ENCODE measurements at places on chromosomes 12 and 14. TPM values are rescaled to one million over a fixed set of nuclear protein-coding genes. Genes with fewer than 3 reads are reported as not detected.

GRCh38 chr14:76868454-76869170 is 42.4 kb downstream of the LRRC74A start:
- 0 out of 2 replicates have a peak, but pooled peaks cover 12% of the 10 kb centered on the region for H3K27me3 ChIP-seq
- H3K4me3 ChIP-seq: no peak overlapping the region
- no peaks in the 10 kb centered on the region for H3K4me1 ChIP-seq
- DNase-seq: no peak
- H3K36me3 ChIP-seq: no peaks in the 10 kb centered on the region

- peaks cover 18% of the 10 kb centered on the region for H3K4me1 ChIP-seq
- H3K27ac ChIP-seq: peak overlapping the region; percentile 98
- peak overlapping the region; percentile 65 for H3K4me3 ChIP-seq
- peaks cover 50% of the 10 kb centered on the region for H3K36me3 ChIP-seq
Observed at GRCh38 chr14:69398818-69399210, 322 bp downstream of the SLC39A9 start.

DNA sequence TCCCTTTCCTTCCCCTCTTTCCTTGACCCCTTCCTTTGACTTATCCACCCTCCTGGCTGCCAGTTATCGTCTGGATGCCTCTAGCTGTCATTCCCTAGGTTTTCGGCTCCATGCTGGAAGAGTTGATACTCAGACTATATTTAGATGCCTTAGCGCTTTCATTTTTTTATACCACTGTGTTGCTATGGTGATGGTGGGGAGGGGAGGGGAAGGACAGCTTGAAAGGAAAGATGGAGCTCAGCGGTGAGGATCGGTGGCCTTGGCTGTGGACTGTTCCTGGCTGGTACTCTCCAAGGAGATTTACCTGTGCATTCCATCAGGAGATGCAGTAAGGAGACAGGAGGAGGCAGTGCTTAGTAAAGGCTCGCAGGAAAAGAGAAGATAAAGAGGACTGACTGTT is 108.7 kb downstream of the SLC8A3 start:
- no peaks in the 10 kb centered on the region for H3K36me3 ChIP-seq
- no peak for DNase-seq
- no peak overlapping the region for H3K4me3 ChIP-seq
- H3K4me1 ChIP-seq: no peaks in the 10 kb centered on the region
- H3K27me3 ChIP-seq: no peaks in the 10 kb centered on the region
- H3K27ac ChIP-seq: no peak overlapping the region

DNA sequence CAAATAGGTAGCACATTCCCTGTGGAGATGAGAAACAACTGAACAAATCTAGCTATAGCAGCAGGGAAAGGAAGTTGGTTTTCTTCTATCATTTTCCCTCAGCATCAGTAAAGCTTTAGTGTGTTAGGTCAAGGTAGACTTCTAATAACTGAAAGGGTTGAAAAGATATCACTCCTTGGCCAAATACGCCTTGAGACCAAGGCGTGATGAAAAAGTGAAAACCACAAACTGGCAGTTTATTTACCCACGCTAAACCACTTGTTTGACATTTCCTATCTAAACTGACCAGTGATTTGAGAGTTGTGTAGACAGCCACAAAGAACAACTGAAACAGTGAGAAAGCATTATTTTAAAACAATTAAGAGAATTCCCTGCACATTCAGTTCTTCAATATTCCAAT is 99.6 kb upstream of the SOX5 start:
- no peaks in the 10 kb centered on the region for H3K27me3 ChIP-seq
- H3K4me3 ChIP-seq: no peak overlapping the region
- no peak overlapping the region for H3K27ac ChIP-seq
- H3K36me3 ChIP-seq: no peaks in the 10 kb centered on the region
- peaks cover 9% of the 10 kb centered on the region for H3K4me1 ChIP-seq

DNA sequence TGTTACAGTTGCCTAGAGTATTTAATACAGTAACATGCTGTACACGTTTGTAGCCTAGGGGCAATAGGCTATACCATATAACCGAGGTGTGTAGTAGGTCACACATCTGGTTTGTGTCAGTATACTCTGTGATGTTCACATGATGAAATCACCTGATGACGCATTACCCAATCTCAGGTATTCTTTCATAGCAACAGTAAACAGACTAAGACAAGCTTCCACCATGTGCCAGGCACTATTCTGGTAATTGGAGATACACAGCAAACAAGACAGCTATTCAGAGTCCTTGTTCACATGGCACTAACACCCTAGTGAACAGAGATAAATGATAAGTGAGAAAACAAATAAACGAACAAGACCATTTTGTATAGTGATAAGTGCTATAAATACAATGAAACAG is 3.8 kb upstream of the PDE3A start:
- peaks cover 7% of the 10 kb centered on the region for H3K4me1 ChIP-seq
- peaks cover 7% of the 10 kb centered on the region for H3K27me3 ChIP-seq
- DNase-seq: no peak
- no peaks in the 10 kb centered on the region for H3K36me3 ChIP-seq

DNA sequence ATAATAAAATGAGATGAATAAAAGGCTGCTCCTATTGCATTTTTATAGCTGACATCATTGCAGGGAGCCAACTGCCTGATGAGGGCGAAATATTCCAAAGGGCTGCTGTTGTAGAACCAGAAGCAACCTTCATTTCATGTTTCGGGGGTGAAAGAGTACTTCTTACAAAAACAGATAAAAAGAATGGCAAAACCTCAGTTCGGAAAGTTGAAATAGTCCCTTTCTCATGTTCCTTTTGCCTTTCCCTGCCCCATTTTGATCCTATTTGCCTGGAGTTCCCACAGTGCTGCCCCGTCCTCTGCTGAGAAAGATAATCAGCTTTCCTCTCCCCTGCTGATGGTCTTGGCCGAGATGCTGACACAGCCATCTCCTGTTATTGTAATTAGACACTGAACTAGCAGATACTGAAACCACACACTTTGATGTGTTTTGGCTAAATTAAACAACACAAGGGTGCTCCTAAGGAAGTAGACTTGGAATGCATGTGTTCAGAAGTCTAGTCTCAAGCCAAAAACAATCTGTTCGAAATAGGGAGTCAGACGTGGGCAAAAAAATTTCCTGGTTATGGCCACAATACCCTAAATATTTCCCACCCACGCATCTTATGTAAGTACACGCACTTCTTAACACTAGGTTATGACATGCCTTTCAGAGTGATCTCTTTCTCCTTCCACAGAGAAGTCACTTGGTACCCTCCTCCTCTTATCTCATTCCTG is 117.2 kb downstream of the PPM1H start:
- no peaks in the 10 kb centered on the region for H3K36me3 ChIP-seq
- H3K27ac ChIP-seq: peak overlapping the region; percentile 49
- H3K27me3 ChIP-seq: no peaks in the 10 kb centered on the region
- H3K4me3 ChIP-seq: peak overlapping the region; percentile 23
- DNase-seq: peak; percentile 70

GRCh38 chr14:27863166-27863565 is 903.4 kb upstream of the FOXG1 start:
- no peak overlapping the region for H3K4me3 ChIP-seq
- no peaks in the 10 kb centered on the region for H3K27me3 ChIP-seq
- no peaks in the 10 kb centered on the region for H3K4me1 ChIP-seq
- no peak for DNase-seq
- no peak overlapping the region for H3K27ac ChIP-seq

GRCh38 chr14:91098591-91098990 is 15.3 kb upstream of the DGLUCY start:
- H3K4me3 ChIP-seq: no peak overlapping the region
- H3K27me3 ChIP-seq: no peaks in the 10 kb centered on the region
- H3K36me3 ChIP-seq: no peaks in the 10 kb centered on the region

GRCh38 chr12:92261071-92261470 is 115.4 kb upstream of the BTG1 start:
- peaks cover 11% of the 10 kb centered on the region for H3K4me1 ChIP-seq
- no peak overlapping the region for H3K4me3 ChIP-seq
- DNase-seq: no peak
- no peaks in the 10 kb centered on the region for H3K36me3 ChIP-seq
- H3K27ac ChIP-seq: no peak overlapping the region

DNA sequence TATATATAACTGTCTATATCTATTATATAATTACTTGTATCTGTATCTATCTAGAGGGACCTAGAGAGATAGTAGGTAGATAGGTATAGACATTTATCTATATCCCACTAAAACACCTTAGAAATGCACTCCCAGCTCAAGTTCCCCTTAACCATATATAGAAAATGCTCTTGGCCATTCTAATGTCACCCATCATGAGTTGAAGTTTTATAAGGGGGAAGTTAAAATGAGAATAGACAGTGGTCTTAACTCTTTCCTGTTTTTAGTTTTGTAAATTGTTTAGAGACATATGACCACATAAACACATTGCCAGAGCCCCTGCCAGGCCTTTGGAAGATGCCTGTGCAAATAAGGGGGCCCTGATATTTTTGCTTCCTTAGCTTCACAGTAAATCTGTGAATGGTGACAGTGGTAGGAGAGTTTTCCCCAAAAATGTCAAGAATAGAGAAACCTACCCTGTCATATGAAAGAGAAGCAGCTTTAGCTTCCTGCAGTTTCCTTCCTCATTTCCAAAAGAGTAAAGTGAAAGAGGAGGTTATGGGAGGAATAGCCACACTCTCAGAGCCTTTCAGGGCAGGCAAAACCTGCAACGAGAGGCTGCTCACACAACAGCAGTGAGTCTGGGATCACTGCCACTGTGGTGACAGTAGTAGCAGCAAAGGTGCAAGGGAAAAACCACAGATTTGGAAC is 45.5 kb downstream of the MGST1 start:
- DNase-seq: no peak
- no peak overlapping the region for H3K4me3 ChIP-seq
- no peaks in the 10 kb centered on the region for H3K27me3 ChIP-seq
- no peaks in the 10 kb centered on the region for H3K36me3 ChIP-seq
- H3K4me1 ChIP-seq: no peaks in the 10 kb centered on the region

- no peak overlapping the region for H3K27ac ChIP-seq
- DNase-seq: no peak
- no peaks in the 10 kb centered on the region for H3K4me1 ChIP-seq
- peaks cover 4% of the 10 kb centered on the region for H3K27me3 ChIP-seq
- H3K4me3 ChIP-seq: no peak overlapping the region
Observed at GRCh38 chr12:131260954-131261353, 307.2 kb downstream of the ADGRD1 start.

- peaks cover 37% of the 10 kb centered on the region for H3K36me3 ChIP-seq
- peak; percentile 61 for DNase-seq
- H3K27ac ChIP-seq: peak overlapping the region; percentile 65
- H3K4me1 ChIP-seq: peaks cover 71% of the 10 kb centered on the region
Observed at GRCh38 chr12:124517260-124518050, 50.0 kb downstream of the NCOR2 start.

GRCh38 chr12:80186727-80187217 is 87.4 kb downstream of the OTOGL start:
- no peaks in the 10 kb centered on the region for H3K27me3 ChIP-seq
- no peaks in the 10 kb centered on the region for H3K36me3 ChIP-seq
- peaks cover 42% of the 10 kb centered on the region for H3K4me1 ChIP-seq
- H3K4me3 ChIP-seq: no peak overlapping the region

- no peaks in the 10 kb centered on the region for H3K36me3 ChIP-seq
- H3K4me1 ChIP-seq: no peaks in the 10 kb centered on the region
- no peak overlapping the region for H3K27ac ChIP-seq
- no peaks in the 10 kb centered on the region for H3K27me3 ChIP-seq
- no peak for DNase-seq
Observed at GRCh38 chr12:68406134-68406576, 74.0 kb upstream of the MDM1 start.

DNA sequence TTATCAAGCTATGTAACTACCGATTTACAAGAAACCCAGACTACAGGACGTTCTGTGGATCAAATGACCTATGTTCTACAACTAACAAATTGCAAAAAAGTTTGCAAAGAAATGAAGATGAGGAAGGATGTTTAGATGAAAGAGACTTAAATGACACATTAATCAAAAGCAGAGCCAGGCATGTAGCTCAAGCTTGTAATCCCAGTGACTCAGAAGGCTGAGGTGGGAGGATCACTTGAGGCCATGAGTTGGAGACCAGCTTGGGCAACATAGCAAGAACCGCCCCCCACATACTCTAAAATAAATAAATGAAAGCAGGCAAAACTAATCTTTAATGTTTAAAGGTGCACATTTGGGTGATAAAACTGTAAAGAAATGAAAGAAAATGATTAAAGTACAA is 331.9 kb downstream of the BTG1 start:
- H3K27ac ChIP-seq: no peak overlapping the region
- no peaks in the 10 kb centered on the region for H3K36me3 ChIP-seq
- no peaks in the 10 kb centered on the region for H3K4me1 ChIP-seq
- no peak overlapping the region for H3K4me3 ChIP-seq

- H3K4me3 ChIP-seq: no peak overlapping the region
- no peak overlapping the region for H3K27ac ChIP-seq
- H3K36me3 ChIP-seq: no peaks in the 10 kb centered on the region
- peaks cover under 1% of the 10 kb centered on the region for H3K4me1 ChIP-seq
Observed at GRCh38 chr12:3747543-3747942, 5.4 kb downstream of the CRACR2A start.

DNA sequence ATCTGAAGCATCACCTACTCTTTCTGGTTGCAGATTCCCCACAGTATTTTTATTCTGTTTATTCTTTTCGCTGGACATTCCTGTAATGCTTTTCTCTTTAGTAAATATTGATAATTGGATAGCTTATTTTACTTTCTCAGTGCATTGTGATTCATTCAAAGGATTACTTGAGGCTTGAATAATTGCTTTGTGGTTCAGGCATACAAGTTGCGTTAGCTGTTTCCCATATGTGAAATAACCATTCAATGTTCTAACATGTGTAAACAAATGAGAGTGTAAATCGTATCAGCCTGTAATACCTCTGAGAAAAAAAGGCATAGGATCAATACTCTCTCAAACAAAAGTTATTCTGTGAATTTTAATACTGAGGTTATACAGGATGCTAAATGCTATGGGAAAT is 1004.2 kb upstream of the SEL1L start:
- H3K36me3 ChIP-seq: no peaks in the 10 kb centered on the region
- no peak overlapping the region for H3K4me3 ChIP-seq
- no peaks in the 10 kb centered on the region for H3K27me3 ChIP-seq

- no peaks in the 10 kb centered on the region for H3K27me3 ChIP-seq
- H3K4me3 ChIP-seq: no peak overlapping the region
- no peaks in the 10 kb centered on the region for H3K36me3 ChIP-seq
- DNase-seq: no peak
- peaks cover 35% of the 10 kb centered on the region for H3K4me1 ChIP-seq
Observed at GRCh38 chr14:105204206-105204930, 23.3 kb upstream of the NUDT14 start.

DNA sequence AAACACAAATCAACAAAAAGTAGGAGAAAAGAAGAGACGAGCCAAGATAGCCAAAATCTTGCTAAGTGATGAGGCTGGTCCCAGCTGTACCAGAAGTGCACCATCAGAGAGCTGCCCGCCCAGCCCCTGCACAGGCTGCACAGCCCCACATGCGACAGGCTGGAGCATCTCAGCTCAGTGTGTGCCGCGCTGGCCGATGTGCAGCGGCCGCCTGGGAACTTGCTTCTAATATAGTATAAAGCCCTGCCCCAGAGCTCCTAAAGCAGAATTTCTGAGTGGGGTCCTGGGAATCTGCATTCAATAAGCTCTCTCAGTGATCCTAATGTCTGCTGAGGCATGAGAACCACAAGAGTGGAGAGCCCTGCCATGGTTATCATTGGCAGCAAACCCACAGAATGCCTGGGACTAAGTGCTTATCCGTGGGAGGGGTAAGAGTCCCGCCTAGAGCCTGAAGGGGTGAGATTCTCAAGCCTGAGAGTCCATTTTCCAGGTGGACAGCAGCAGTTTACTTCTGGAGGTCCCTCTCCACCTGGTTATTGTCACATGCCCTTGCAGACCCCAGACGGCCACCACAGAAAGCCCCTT is 171.6 kb downstream of the DPF3 start:
- no peak overlapping the region for H3K27ac ChIP-seq
- H3K36me3 ChIP-seq: 0 out of 2 replicates have a peak, but pooled peaks cover 2% of the 10 kb centered on the region
- no peak for DNase-seq

- H3K4me1 ChIP-seq: no peaks in the 10 kb centered on the region
- H3K4me3 ChIP-seq: no peak overlapping the region
- no peak overlapping the region for H3K27ac ChIP-seq
- H3K27me3 ChIP-seq: no peaks in the 10 kb centered on the region
- DNase-seq: no peak
Observed at GRCh38 chr14:103319422-103319821, 14.6 kb upstream of the EIF5 start.

STAC3 gene
- total RNA-seq: not detected

CCDC38 gene
- 0.39 TPM for total RNA-seq

FAR2 gene
- total RNA-seq: 1.5 TPM

ANAPC5 gene
- total RNA-seq: 107 TPM

All from SJSA1 (cell line).